ENCODE measurements at places on chromosomes 6 and 20.

DNA sequence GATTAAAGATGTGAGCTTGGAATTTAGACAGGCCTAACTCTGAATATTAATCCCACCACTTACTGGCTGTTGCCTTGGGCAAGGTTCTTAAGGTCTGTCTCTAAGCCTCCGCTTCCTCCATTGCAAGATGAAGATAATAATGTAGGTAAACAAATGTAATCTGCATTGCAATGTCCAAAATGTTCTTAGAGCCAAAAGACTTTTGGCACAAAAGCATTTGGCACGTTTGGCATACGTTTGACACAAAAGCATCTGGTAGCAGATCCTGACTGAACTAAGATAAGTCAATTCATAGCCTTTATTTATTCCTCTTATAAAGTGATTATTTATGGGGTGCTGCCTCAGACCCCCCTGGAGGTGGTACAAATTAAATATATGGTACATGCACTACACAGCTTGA lies 229.9 kb upstream of the STXBP5 start:
- no peak for DNase-seq

- no peak for DNase-seq
Measured at GRCh38 chr20:40668449-40669228, 20.4 kb downstream of the MAFB start.

GRCh38 chr6:132734694-132735236 lies 20.9 kb upstream of the VNN1 start:
- DNase-seq = no peak

- DNase-seq = no peak
Measured at GRCh38 chr6:34538581-34538980, 17.5 kb downstream of the SPDEF start.

DNA sequence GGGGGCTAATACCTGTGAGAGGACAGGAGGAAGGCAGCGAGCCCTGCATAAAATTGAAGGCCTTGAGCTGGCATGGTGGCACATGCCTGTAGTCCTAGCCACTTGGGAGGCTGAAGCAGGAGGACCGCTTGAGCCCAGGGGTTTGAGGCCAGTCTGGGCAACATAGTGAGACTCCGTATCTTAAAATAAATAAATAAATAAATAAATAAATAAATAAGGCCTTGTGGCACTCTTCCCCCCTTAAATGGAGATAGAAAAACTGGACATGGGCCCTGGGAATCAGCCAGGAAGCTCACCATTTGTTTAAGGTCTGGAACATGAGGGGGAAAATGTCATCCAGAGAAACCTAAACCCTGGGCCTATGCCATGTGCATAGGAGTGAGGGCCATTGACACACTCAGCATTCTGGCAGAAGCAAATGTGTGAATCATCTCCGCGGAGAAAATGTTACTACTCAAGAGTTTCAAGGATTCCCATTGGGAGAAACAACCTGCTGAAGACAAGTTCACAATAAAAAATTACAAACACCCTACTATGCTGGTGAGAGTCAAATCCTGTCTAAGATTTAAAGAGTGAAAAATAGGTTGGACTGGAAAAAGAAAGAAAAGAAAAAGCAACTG lies 51.9 kb upstream of the UBR2 start:
- no peak for DNase-seq

DNA sequence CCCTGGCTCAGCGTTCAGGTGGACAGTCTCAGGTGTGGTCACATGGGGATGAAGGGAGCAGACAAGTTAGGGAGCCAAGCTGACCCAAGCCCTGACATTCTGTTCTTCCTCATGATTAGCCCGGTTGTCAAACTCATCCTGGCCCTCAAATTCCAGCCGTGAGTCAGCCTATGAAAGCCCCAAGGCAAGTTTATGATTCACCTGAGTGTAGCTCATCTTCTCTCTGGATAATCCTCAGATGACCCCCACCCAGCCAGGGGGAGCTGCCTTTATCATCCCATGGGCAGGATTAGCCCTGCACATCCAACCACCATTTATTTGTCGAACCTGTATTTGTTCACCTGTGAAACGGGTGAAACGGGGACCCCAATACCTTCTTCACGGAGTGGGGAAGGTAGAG lies 161.9 kb downstream of the DHX35 start:
- no peak for DNase-seq

DNA sequence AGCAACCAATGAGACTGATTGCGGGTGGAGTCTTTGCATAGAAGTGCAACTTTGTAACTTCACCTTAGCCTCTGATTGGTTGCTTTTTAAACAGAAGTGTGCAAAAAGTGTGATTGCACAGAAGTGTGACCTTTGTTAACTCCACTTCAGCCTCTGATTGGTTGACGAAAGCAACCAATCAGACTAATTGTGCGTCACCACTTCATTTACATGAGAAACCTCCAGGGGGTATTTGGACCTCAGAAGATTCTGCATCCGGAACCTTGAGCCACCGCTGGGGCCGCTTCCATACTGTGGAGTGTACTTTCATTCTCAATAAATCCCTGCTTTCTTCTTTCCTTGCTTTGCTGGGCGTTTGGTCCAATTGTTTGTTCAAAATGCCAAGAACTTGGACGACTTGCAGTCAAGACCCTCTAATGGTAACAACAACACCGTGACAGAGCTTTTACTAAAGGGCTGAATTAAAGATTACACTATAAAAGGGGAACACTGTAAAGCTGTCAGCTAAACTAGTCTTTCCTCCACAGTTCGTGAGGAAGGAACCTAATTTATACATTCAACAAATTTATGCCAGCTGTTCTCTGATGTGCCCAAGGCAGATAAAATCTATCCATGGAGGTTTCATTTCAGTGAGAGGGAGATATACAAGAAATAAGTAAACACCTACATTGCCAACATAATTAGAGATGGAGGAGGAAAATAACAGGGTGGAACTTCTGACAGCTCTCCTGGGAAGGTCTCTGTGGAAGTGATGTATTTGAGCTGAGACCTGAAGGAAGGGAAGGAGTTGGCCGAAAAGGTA lies 1.4 kb upstream of the HECA start:
- no peak for DNase-seq

DNA sequence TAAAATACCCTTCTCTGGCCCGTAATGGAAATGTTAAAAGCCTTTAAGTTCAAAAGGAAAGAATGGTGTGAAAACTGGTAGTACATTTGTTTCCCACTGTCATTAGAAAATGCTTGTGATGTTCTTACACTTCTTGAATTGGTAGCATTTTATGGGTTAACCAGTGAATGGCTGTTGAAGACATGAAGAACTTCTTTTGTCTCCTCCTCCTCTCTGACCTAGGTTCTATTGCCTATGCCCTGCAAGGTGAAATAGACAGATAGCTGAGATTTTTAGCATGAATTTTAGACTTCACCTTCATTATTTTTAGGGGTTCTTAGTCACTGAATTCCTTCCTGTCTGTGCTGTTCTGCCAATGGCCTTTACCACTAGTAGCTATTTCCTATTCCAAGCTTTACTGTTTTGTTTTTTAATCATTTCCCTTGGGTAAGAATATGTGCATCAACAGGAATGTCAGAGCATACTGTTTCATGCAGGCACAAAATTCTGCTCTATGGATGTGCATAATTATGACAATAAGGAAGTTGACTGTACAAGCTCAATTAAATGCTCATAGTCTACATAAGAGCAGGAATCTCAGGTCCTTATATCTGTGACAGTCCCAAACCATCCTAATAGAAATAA lies 4.9 kb downstream of the TNFAIP3 start:
- DNase-seq = no peak

DNA sequence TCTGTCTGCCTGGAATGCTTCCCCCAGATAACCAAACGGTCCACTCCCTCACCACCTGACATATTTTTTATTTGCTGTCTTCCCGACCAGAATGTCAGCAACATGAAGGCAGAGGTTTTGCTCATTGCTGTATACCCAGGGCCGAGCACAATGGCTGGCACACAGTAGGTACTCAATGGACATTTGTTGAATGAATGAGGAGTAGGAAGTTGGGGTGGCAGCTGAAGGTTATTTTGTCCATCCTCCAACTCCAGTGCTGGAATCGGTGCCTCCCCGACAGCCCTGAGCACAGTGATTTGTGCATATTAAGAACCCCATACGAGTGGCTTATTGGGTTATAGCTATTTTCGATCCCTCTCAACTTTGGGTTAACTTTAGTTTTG lies 10.3 kb downstream of the DUSP15 start:
- DNase-seq = no peak

DNA sequence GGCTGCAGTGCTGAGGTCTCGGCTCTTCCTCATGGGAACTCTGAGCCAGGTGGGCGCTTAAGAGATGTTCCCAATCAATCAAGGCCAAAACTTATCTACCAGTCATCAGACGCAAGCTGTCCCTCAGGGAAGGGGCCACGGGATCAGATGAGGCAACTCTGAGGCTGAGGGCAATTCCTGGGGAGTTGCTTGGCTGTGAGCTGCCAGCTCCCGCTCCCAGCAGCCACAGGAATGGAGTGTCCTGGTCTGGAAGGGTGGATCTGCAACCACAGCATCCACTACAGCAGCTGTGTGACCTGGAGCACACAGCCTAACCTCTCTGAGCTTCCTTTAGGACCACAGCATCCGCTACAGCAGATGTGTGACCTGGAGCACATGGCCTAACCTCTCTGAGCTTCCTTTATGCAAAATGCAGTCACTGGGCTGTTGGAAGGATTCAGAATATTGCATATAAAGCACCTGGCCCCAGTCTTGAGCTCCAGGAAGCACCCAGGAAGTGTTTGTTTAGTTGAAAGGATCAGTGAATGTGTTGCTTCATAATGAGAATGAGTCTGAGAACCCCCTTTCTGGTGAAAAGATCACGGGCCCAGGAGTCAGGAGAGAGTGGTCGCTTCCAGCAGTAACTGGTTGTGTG lies 60.9 kb downstream of the TFAP2C start:
- no peak for DNase-seq

DNA sequence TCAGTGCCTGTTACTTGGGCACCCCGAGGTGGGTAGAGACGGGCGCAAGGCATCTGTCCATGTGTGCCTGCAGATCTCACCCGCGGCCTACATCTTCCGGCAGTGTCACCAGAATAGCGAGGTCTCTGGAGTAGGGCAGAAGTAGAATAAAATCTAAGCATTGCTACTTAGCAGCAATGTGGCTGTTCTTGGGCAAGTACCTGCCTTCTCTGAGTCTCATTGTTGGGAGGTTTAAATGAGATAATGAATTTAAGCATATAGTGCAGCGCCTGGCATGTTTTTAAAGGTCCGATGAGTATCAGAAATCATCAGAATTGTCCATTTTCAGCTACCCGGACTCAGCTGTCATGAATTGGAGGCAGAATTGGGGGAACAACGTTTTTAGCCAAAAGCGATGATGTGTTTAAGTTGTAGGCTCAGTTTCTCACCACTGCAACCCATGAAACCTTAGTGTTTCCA lies 800 bp downstream of the ABCC10 start:
- DNase-seq = no peak

DNA sequence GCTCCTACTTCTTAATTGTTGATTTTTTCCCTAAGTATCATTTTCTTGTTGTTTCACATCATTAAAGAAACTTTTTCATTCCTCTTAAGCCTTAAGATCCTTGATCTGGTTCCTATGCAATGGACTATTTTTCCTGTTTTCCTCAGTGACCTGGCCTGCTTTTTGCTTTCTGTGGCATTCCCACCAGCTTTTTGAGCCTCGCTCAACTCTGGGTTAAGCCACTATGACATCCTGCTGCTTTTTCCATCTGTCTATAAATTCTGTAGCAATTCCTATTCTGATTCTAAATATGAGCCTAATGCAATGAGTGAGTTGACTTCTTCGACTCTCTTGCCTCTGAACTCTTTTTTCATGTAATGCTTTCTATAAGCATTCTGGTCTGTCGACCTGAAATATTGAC lies 160.3 kb downstream of the GRM1 start:
- no peak for DNase-seq

DNA sequence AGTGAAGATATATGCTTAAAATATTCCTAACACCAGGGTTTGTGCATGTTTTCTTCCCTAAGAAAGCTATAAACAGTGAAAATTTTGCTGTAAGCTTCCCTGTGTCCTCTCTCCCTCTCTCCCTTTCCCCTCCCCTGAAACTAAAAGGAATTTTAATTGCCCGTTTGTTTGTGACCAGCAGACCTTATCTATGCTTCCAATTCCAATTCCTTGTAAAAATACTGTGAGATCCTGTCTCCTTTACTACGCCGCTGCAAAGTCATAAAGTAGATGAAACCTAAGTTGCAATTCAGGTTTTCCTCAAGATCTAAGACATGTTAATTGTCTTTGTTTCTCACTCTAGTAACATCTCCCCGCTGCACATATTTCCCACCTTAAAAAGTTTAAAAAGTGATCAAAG lies 82.3 kb downstream of the DNAH8 start:
- DNase-seq = no peak

DNA sequence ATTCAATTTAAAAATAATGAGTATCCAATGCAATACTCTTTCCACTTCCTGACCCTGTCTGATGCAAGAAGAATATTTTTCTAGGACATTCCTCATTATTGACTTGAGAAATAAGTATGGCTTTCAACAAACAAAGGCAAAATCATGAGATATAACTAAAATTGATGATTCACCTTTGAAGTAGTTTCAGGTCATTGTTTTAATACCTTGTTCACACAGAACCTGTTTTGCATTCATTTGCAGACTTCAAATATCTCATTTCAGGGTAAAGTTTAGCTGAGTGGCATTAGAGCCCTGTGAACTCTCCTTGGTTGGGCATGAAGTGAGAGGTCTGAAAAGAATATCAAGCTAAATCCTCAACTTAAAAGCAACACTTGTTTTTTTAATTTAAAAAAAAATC lies 309.2 kb downstream of the NRN1 start:
- no peak for DNase-seq

GRCh38 chr6:92820601-92821000 lies 598.8 kb downstream of the EPHA7 start:
- DNase-seq = no peak

DNA sequence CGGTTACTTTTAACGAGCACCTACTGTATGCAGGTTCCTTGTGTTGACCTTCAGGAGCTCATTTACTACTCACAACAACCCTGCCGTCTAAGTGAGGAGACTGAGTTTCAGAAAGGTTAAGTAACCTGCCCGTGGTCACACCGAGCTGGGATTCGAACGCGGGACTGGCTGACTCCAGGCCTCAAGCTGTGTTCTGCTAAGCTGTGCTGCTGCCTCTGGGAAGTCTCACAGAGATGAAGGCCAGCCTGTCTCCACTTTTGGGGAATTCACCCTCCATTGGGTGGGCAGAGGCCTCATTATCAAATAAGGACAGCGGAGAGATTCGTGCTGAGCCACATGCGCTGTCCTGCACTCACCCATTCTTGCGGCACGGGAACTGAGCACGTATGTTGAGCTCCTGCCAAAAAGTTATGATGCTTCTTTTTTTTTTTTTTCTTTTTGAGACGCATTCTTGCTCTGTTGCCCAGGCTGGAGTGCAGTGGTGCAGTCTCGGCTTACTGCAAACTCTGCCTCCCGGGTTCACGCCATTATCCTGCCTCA lies 25.9 kb upstream of the MYT1 start:
- no peak for DNase-seq

GRCh38 chr6:24078200-24078599 lies 47.8 kb upstream of the NRSN1 start:
- DNase-seq = no peak

- DNase-seq = no peak
Measured at GRCh38 chr6:28817808-28818145, 106.0 kb downstream of the TRIM27 start.

- DNase-seq = no peak
Measured at GRCh38 chr6:100617633-100618350, 153.1 kb upstream of the SIM1 start.
